Right ventricle myocardium inferior (tissue), 1 donor: ENCODE measurements at places on chromosomes 7 and 10. TPM values are rescaled to one million over a fixed set of nuclear protein-coding genes. Genes with fewer than 3 reads are reported as not detected.
A peak's percentile ranks its signal among the peaks of the same experiment; 100 is the strongest.

DNA sequence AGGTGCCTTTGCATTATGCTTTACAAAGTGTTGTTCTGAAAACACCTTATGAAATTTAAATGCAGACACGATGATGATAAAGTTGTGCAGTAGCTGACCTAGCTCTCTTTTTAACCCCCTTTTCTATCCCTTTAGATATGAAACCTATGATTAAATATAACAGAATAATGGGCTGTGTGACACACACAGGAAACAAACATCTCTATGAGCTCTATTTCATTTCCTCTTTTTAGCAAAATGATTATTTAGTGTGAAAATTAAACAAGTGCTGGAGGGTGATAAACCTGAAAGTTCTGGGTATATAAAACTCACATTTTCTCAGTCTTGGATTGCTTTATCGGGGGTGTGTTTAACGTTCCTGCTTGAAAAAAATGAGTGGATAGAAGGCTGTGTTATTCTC, 1310.5 kb upstream of the CELF2 start:
- no peak for DNase-seq

GRCh38 chr7:2166625-2167280, 66.0 kb downstream of the MAD1L1 start:
- no peak for DNase-seq

DNA sequence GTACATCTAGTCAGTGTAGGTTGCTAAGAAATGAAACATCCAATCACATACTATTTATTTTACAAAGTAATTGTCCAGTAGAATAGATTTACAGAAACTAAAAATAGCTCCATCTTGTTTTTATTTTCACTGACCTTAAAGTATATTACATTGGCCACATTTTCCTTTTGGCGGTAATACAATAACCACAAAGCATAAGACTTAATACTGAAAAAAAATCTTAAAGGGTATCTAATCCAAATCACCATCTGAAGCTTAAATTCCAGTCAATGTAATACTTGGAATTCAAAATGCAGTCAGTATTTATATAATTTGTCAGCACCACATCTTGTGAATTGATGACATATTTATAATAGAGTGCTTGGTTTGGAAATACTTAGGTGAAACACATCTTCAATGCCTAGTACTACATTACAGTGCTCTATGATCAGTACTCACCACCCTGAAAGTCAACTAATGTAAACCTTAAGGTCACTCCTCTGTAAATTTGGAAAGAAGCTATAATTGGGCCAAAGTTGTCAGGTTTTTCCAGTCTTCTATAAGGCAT, 8.9 kb downstream of the ANKMY2 start:
- DNase-seq: no peak

- DNase-seq: no peak
Observed at GRCh38 chr10:126959906-126960685, 54.9 kb downstream of the DOCK1 start.

- DNase-seq: peak; percentile 74
Observed at GRCh38 chr10:132904181-132904813, 38.1 kb downstream of the CFAP46 start.

Gene SUN3
- not detected for total RNA-seq
